ENCODE measurements at places on chromosomes 6 and 20.
A peak's percentile ranks its signal among the peaks of the same experiment; 100 is the strongest.

DNA sequence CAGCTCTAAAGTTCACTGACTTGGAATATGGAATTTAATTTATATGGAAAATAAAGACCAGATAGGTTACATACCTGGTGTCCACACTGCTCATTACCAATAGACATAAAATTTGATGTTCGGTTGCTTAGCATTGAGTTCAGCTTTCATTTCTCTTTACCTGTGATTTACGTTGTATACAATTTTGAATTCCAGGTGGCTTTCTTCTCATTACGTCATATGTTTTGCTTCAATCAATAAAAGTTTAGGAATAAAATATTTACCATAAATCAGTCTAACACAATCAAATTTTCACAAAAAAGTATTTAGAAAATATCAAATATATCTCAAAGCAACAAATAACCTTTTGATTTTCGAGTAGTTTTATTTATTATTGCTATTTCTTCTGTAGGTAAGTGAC is 40.8 kb downstream of the HDGFL1 start:
- no peak for DNase-seq

- DNase-seq: no peak
Observed at GRCh38 chr6:121522265-121522664, 86.8 kb downstream of the GJA1 start.

DNA sequence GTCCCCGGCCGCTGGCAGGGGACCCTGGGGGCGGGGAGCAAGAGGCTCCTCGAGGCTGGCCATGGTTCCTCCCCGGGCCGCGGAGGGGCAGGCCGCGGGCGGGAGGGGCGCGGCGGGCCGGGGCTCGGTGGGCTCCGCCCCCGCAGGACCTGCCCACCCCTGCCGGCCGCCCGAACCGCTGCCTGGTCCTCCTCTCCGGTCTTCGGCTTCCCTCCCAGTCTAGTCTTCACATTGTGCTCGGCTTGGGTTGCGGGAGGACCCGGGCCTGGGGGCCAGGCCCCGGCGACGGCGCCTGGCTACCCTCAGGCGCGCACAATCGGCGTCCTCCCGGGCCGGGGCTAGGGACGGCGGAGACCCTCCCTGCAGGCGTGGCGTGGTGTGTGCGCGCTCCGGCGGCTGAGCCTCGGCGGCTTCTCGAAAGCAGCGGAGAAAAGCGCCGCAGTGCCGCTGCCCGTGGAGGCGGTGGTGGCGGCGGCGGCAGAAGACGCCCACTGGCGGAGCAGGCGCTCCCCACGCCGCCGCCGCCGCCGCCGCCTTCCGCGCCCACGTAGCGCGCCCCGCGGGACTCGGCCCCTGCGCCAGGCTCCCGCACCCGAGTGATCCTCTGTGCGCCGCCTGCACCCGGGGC is at the start of gene PDE10A:
Gene PDE10A, minus strand, starts transcription at position 493 of the 628 bp plus-strand sequence. Its CDS starts 430 bp downstream, at position 63.
- DNase-seq: no peak

DNA sequence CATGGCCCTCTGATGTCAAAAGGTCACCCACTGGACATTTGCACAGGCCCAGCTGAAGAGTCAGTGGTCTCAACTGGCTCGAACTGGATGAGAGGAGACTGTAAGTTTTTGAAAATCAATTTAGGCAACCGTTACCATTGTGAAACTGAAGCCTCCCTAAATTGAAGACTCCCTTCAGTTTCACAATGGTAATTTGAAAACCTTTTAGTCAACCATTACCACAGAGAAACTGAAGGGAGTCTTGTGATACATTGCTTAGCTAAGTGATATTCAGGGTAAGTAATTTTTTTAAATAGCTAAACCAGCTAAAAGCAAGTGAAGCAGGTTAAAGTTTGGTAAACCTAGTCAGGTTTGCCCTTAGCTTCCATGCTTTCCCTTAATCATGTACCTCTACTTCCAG is 197.3 kb upstream of the NT5E start:
- DNase-seq: no peak

GRCh38 chr6:150272976-150273315 is 95.9 kb upstream of the IYD start:
- DNase-seq: no peak

DNA sequence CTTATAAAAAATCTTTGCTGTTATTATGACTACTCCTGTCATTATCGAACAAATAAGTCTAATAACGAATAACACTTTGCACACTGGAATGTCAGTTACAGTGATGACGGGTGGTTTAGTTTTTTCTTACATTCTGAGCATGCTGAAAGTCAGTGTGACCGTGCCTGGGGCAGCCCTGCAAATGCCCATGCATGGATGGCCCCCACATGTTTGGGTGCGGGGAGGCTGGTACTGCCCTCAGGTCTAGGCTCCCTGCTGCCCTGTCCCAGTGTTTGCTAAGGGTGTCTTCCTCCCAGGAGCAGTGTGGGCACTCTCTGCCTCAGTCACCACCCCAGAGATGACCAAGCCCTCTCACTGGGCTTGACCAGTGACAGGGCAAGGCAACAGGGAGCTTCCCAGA is 3.0 kb downstream of the CSTL1 start:
- no peak for DNase-seq

GRCh38 chr20:49672096-49672664 is 41.5 kb downstream of the B4GALT5 start:
- no peak for DNase-seq

DNA sequence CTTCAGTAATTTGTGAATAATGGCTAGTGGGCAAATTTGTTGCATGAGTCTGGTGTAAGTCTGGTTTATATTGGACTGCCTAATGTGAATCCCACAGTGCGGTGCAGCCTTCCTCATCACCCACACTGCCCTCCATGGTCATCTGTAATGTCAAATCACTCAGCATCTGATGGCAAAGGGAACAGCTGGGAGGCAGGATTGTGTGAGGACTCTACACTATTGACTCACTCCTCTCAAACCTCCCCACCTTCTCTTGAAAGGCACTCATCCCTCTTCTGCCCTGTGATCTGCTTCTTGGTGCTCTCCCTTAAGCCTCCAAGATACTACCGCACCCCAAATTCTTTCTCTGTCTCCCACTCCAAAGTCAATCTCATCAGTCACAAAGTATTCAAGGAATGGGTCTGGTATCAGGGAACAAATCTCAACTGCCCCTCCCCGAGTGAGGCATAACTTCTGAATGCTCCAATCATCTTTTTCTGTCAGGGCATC is 146.0 kb upstream of the BEND6 start:
- DNase-seq: no peak

DNA sequence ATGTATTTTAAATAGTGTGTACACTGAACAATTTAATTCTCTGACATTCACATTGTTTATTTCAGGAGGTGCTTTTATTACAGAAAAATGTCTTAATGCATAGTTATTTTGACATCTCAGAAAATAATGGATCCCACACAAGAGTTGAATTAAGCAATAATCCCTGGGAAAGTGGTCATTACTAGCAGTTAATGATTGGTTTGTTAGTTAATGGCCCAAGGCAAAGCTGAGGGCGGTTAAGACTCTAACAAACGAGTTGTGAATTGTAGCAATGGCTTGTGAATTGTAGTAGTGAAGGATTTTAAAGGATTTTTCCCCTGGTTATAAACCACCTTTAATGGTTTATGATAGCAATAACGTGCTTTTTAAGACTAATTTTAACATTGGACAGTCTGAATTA is 1316.0 kb upstream of the GJE1 start:
- no peak for DNase-seq

GRCh38 chr6:72640615-72640930 is 18.7 kb downstream of the KCNQ5 start:
- no peak for DNase-seq

DNA sequence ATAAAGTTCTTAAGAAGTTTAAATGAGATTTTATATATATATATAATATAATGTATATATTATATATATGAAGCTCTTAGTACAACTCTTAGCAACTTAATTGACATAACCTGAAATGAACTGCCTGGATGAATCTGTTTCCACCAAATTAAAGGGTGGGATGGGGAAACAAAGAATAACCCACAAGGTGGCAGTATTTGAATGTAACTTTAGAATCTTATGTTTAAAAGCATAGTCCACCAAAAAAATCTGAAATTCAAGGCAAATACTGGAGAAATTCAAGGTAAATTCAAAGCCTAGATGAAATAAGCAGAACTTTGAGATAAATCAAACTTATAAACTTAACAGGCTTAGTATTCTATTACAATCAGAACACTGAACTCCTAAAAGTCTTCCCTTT is 4.4 kb upstream of the IBTK start:
- no peak for DNase-seq

DNA sequence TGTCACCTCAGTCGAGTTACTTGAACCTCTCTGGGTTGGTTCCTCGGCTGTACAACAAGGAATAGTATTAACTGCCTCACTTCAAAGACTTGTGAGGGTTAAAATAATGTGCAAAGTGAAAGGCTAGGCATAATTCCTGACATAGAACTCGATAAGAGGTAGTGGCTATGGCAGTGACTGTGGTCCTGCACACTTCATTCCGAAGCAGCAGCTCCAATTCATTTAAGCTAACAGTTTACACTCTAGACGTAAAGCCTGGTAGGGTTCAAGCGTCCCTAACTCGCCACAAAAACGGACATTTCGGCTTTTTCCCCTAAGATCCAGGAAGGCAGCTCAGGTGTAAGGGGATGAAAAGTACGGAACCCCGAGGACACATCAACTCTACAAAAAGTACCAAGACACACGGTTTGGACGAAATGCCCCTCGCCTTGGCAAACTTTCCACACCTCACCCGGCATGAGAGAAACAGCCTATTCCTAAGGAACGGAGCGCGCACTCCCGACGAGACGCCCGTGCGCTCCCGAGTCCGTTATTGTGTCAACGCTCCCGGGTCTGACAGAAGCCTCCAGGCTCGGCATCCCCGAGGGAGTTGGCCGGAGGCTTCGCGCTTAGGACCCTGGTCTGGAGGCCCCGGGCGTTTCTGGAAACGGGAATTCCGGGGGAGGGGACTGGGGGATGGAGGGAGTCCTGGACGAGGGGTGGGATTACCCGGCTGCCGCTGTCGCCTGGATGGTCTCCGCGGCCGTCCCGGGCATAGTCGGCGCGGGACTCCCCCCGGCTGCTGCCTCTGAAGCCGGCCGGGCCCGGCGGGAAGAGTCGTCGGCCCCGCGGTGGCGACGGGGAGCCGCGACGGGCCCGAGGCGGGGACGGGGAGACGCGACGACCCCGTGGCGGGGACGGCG is 937 bp downstream of the ZNF318 start:
- DNase-seq: peak; percentile 89

GRCh38 chr20:47727909-47728361 is 57.3 kb downstream of the SULF2 start:
- no peak for DNase-seq

DNA sequence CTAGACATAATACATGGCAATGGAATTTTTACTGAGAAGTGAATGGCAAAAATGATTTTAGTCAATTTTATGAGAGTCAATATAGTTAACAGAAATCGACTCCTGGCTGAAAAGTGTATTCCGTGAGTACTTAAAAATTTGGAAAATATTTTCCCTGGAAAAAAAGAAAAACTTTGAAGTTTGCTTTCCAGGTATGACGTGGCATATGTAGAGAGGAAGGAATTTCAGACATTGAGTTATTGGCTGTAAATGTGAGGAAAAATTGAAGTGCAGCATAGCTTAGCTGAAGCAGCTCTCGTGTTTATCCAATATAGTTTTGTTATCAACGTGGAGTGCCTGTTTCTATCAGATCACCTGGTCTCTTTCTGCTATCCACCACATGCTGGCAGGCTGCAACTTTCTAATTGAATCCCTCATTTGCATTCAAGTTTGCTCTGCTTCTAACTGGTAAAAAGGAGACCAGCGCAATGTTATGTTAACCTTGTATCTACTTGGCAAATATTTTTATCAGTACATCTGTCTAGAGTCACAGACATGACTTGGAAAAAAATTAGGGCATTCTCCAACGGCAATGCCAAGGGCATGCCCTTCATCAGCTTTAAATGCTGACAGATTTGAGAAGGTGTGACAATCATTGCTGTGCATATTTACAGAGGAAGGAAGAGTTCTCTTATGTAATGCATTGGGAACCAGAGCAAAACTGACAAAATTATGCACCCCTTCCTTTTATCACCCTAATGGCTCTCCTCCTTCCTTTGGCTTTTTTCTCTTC is 1102.8 kb upstream of the FLRT3 start:
- DNase-seq: no peak

DNA sequence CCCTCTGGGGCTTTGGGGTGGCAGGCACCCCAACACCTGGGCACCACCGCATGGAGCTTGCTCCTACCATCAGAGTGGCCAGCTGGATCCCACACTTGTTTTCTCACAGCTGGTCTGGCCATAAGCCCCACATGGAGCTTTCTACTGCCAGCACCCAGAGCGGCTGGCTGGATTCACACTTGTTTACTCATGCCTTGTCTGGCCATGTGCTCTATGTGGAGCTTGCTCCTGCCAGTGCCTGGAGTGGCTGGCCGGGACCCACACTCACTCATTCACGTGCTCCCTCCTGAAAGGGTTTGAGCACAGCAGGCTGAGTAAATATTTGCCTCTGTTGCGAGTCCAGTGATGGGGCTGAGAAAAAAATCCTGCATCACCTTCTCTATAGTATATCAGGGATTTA is 487.0 kb downstream of the CD109 start:
- DNase-seq: peak; percentile 86

DNA sequence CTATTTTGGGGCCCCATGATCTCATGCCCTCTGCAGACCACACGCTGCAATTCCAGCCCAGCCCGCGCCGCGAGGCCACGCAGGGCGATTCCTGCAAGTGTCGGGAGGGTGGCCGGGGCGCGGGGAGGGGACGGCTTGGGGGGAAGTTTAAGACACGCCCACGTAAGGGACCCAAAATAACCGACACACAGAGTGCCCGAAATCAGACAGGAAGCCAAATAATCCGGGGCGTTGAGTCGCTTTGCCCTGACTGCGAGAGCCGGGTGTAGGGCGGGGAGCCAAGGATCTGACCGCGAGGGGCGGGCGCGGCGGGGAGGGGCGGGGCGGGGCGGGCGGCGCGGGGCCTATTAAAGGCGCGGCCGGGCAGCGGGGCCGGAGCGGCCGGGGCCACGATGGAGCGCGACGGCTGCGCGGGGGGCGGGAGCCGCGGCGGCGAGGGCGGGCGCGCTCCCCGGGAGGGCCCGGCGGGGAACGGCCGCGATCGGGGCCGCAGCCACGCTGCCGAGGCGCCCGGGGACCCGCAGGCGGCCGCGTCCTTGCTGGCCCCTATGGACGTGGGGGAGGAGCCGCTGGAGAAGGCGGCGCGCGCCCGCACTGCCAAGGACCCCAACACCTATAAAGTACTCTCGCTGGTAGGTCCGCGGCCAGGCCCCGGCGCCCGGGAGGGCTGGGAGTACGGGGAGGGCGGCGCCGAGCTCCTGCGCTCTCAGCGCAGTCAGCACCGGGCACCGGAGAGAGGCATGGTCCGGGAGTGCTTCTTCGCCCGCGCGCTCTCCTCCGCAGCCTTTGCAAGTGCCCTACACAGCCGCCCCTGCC is at the start of gene ENPP1:
Gene ENPP1, plus strand, starts transcription at position 377 of the 816 bp plus-strand sequence. Its CDS starts 16 bp downstream, at position 393.
- peak; percentile 93 for DNase-seq
